Kidney capillary endothelial cell (primary cell): ENCODE measurements at places on chromosomes 11 and 22.
A peak's percentile ranks its signal among the peaks of the same experiment; 100 is the strongest.

GRCh38 chr11:110654456-110654855 is 57.8 kb downstream of the ARHGAP20 start:
- no peak for DNase-seq

GRCh38 chr11:5887661-5888060 is 5.3 kb upstream of the OR52E5 start:
- DNase-seq = no peak

DNA sequence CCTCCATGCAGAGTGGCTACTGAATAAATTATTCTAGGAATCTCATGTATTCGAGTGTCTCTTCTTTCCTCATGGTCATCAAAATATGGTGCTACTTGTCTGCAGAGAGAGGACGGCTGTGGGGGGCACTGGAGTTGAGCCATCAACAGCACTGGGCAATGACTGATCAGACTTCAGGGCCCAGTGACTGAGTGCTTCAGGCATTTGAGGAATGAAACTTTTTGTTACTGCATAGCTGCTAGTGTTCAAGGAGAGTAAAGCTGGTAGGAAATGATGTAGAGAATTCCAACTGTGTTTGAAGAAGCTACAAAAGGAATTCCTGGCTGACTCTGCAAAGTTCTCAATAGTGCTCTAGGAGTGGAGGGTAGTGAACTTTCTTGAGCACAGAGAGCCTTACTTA is 277.7 kb downstream of the CADM1 start:
- DNase-seq = peak; percentile 40

DNA sequence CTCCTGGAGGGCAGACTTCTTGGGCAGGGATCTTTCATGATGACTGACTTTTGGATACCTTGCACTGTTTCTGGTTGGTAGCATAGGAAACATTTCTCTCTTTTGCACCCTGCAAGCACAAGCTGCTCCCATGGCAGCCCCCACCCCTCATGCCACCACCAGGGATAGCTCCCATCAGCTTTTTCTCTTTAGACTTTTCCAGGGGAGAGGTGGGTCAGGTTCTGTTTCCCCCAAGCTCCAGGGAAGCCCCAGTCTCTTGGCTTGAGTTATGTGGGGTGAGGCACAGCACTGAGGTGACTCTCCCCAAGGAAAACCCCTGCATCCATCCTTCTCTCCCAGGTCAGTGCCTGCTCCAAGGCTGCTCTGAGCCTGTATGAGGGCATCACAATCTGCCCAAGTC is 22.5 kb downstream of the LRRC32 start:
- no peak for DNase-seq

DNA sequence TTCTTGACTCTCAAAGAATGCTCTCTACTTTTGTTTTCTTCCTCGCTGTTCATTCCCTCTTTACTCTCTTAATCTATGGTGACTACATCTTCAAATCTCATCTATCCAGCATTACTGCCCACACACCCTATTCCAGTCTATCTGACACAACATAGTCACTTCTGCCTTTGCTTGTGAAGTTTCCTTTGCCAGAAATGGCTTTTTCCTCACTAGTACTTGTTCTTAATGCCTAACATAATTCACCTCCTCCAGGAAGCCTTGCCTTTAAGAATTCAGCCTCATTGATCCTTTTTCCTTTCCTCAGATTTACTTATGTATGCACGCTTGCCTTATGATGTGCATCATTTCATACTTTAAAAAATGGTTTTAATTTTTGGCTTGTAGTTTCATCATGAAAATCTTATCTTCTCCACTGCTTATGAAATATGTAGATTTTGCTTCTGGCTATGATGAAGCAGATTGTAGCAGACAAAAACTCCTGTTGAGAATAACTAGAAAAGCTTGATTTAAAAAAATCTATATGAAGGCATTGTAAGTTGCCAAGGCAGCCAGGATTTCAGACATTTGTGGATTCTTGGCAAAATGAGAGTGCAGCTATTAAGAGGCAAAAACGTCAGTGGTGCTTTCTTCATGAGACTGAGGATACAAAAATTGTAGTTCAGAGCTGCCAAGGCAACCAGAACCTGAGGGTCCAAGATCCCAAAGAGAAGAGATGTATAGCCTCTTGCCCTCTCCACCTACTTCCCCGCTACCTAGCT is 31.8 kb downstream of the RNF169 start:
- DNase-seq = no peak

DNA sequence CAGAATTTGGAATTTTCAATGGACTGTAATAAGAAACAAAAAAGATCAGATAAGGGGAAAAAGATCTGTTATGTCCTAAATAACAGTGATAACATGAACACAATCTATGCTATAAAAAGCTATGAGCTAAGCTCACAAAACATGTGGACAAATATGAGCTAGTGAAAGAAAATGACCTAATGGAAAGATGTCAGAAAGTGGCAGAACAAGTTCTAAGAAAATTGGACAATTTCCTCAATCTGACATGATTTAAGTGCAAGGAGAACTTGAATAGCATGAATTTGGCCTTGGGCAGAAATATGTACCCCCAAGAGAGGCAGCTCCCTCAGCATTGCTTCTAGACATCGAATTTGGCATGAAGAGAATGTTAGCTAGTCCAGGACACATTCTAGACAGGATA is 212.0 kb upstream of the PGR start:
- DNase-seq = no peak

DNA sequence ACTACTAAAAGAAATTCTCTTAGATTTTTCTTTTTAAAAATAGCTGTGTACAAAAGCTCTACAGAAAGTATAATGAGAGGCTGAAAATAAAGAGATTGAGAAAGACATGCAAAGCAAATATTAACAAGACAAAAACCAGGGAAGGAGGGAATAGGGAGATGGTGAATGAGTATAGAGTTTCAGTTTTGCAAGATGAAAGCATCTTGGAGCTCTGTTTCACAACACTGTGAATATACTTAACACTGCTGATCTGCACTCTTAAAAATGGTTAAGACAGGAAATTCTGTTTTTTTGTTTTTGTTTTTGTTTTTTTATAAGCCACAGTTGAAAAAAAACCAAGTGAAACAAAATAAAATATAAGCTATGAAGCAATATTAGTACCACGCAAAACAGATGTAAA is 5.5 kb downstream of the TMEM218 start:
- no peak for DNase-seq

DNA sequence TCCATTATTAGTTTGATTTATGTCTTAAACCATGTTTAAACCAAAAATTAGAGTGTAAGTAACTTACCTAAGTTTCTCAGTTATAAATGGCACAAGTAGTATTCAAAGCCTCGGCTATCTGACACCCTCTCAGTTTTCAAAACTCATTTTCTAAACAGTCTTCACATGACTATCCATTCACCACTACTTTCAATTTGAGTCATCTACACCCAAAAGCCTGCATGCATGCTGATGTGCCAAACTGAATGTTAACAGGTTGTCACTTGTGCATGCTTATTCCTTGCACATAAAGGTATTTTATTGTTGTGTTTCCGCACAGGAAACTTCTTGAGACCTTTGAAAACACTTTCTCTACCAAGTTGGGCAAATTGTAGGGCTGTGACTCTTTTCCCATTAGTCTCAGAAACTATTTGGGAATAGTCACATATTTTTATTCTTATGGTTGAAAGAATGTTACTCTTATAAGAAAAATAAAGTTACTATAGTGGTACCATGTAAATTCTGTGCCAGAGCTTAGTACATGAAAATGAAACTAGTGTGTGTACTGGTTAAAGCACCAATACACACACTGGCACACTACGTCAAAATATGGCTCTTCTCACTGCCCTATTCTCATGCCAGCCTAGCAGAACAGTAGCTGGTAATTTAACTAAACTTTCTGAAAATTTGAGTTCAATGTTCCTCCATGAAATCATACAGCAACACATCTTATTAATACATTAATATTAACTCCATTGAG is 2.2 kb upstream of the OR51E2 start:
- no peak for DNase-seq

GRCh38 chr11:64264371-64264852 is 13.1 kb downstream of the PLCB3 start:
- no peak for DNase-seq

- DNase-seq = no peak
Measured at GRCh38 chr11:113023228-113023627, 62.0 kb downstream of the NCAM1 start.

GRCh38 chr11:64990222-64990923 is 6.4 kb downstream of the BATF2 start:
- DNase-seq = no peak

DNA sequence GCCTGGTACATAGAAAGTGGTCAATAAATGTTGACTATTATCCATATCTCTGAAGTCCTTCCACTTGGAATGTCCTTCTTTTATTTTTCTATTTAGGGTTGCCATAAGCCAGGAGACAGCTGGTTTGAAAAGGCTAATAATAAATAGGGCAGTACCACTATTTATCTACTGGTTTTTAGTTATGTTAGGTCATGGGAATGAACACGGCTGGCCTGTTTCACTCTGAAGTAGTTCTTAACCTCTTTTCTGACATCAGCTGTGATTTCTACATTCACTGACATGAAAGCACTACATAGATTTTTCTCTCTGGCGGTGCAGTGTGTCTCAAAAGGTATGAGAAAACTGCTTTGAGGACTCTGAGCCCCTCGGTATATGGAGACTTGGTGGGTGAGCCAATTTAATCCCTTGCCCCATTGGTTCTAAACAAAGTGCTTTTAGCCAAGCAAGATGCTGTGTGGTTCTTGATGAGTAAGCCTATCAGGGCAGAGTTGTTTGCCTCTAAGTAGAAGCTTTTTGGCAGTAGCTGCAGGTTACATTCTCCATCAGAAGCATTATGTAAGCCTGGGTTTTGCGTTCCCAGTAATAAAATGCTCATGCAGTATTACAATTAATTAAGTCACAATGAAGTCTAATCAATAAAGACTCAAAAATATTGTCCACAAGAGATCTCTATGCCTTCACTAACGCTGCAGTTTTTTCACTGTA is 48.7 kb upstream of the APOA1 start:
- DNase-seq = no peak

DNA sequence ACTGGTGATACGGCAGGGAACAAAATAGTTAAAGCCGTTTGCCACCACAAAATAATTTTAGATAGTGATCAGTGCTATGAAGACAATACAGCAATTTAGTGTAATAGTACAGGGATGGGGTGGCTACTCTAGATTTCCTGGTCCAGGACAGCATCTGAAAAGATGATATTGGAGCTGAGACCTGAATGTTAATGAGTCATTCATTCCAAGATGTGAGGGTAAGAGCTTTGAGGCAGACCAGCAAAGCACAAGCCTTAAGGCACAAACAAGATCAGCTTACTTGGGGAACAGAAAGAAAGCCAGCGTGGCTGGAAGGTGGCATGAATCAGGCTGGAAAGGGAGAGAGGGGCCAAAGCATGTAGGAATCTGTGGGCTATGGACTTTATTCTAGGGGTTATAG is 132.3 kb downstream of the TRIM44 start:
- DNase-seq = peak; percentile 10

DNA sequence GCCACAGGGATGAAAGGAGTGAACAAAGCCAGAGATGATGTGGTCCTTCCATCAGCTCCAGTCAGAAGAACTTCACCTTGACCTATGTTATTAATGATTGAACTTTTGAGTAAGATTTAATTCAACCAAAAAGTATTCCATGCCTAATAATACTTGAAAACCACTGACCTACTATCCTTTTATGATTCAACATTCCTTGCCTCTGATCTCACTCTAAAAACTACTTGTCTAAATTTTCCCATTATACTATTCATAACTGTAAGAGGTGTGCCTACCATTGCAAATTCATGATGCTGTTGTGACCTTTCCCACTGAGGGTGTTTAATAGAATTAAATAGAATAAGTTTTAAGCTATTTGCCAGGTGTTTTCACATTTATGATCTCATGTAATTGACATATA is 164.7 kb upstream of the GUCY1A2 start:
- no peak for DNase-seq

- peak; percentile 54 for DNase-seq
Measured at GRCh38 chr11:8913961-8914660, 3.1 kb downstream of the AKIP1 start.

GRCh38 chr11:101342307-101342706 is 212.7 kb upstream of the PGR start:
- no peak for DNase-seq

GRCh38 chr11:62611705-62612365 is 740 bp downstream of the EML3 start:
- DNase-seq = peak; percentile 49

- no peak for DNase-seq
Measured at GRCh38 chr22:37476389-37477329, 9.5 kb downstream of the MFNG start.

- DNase-seq = no peak
Measured at GRCh38 chr11:98365190-98365589, 655.6 kb upstream of the CNTN5 start.

DNA sequence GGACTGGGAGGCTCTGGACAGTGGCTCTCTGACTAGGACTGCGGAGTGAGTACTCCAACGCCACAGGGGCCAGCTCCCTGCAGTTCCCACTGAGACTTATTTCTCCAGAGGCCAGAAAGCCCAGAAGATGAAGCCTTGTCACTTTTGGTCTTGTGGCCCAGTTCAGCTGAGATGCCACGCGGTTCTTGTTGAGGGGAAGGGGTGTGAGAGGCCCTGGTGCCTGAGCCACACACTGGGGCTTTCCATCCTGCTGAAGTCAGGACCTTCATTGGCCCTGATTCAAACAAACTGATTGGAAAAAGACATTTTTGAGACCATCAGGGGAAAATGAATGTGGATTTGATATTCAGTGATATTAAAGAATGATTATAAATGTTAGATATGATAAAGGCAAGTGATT is 73.6 kb downstream of the UBASH3B start:
- DNase-seq = no peak

DNA sequence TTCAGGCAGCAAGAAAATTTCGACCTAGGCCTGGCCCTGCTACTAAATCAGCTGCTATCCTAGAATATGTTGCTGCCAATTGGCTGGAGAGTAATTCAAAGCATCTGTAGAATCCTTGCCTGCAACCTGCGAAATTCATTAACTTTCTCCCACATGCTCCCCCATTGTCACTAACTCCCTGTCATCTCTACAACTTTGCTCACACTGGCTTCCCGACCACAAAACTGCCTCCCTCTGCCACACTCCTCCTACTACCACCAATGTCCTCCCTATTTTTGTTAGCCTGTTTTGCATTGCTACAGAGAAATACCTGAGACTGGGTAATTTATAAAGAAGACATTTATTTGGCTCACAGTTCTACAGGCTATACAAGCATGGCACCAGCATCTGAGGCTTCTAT is 570.6 kb downstream of the INSC start:
- no peak for DNase-seq

DNA sequence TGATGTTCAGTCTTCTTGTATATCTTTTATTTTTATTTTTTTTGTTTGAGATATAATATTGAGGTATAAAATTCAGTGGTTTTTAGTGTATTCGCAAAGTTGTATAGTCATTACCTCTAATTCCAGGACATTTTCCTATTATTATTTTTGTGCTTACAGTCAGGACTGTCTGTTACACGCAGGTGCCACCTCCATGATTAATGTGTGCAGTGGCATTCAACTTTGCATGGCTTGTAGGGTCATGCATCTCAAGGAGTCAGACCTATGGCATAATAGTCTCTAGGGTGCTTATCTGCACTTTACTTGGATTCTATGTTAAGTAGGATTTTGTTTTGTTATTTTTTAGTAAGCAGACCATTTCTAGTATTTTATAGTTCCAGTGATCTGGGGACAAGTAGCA is 1.0 kb downstream of the CTR9 start:
- DNase-seq = no peak
